CD4-positive, alpha-beta memory T cell (primary cell): ENCODE measurements at places on chromosomes 6 and 20.

DNA sequence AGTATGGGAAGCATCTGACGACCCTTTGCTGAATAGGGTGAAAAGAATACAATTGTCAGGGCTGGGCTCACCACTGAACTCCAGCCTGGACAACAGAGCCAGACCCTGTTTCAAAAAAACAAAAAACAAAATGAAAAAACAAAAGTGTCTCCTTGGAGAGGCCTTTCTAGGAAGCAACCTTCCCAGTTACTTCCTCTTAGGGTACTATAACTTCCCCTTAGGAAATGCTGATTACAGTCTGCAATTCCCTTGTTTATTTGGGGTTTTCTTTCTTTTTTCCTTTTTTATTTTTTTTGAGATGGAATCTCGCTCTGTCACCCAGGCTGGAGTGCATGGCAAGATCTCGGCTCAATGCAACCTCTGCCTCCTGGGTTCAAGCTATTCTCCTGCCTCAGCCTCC, 20.5 kb upstream of the TTPAL start:
- DNase-seq: no peak

- no peak for DNase-seq
Observed at GRCh38 chr6:5478380-5478779, 217.1 kb downstream of the FARS2 start.

DNA sequence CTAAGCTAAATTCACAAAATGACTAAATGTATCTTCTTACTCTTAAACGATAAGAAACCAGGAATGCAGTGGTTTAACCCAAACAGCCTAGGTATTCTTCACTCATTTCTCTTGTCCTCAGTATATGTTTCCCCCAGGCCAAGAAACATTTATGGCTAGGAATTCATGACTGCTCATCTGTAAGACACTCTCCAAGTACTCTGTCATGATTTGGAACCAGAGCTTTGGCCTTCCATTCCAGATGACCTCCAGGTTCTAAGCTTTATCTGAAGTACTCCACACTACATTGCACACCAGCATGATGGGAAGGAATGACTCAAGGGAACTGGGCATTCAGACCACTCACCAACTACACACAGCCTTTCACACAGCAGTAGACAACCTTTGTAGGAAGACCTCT, 29.3 kb downstream of the NT5E start:
- DNase-seq: no peak

DNA sequence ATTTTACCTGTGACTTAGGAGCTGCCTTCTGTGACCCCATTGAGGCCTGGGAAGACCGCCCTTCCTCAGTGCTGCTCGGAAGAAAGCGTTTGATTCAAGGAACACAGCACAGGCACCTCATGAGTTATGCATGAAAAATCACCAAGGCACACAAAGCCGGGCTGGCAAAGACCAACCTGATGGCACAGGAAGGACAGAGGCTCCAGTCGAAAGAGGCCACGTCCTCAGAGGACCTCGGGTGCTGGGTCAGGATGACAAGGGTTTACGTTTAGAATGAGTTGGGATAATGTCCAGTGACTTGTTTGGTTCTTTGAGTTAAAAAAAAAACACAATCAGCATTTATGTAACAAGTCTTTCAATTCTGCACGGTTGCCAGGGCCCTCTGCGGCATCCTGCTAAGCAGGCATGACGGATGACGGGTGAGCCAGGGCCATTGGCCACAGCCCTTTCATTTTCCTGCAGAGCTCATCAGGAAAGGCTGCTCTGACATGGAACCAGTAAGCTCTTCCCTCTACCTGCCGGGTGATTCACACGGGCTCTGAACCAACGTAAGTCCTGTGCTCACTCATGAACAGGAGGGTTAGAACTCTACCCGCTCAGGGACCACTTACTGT, 112.8 kb downstream of the DACT2 start:
- no peak for DNase-seq

GRCh38 chr6:39330057-39330456, 7.6 kb upstream of the KCNK16 start:
- DNase-seq: no peak

DNA sequence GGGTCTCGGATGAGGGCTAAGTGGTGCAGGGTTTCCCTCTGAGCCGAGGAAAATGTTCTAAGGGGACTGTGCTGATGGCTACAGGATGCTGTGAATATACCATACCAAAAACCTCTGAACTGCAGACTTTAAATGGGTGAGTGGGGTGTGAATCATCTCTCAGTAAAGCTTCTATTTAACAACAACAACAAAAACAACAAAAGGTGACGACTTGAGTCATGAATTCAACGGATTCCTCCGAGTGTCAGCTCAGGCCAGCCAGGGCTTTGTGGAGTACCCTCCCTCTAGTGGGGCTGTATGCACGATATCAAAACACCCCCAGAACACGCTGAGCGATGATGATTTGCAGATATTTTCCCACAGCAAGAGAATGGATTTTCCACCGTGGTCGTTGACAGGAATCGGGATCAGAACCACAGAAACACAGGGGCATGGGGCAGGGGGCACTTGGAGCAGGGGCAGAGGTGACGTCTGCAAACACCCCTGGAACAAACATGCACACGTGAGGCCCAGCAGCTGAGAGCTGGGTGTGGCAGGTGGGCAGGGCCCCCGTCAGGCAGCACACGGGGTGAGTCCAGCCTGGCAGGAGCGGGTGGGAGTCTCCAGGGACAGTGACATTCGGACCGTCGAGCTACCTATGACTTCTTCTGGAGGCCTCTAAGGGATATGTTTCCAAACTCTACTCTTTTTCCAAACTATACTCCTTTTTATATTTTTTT, 38.6 kb downstream of the SLC2A4RG start:
- DNase-seq: no peak

- DNase-seq: no peak
Observed at GRCh38 chr20:57667924-57668782, 41.7 kb downstream of the PMEPA1 start.

GRCh38 chr6:68778356-68779020, 143.4 kb downstream of the ADGRB3 start:
- DNase-seq: no peak

GRCh38 chr20:32674362-32674789, 635 bp upstream of the C20orf203 start:
- peak; percentile 65 for DNase-seq

GRCh38 chr6:88105741-88106340, 58.2 kb downstream of the SPACA1 start:
- DNase-seq: no peak
